GM23338 (cell line): ENCODE measurements at places on chromosomes 5 and 9.

GRCh38 chr9:90018688-90019087, 413.9 kb downstream of the GADD45G start:
- H3K36me3 ChIP-seq: no peaks in the 10 kb centered on the region
- H3K4me1 ChIP-seq: no peaks in the 10 kb centered on the region
- H3K4me3 ChIP-seq: no peak overlapping the region
- no peak overlapping the region for H3K27ac ChIP-seq

DNA sequence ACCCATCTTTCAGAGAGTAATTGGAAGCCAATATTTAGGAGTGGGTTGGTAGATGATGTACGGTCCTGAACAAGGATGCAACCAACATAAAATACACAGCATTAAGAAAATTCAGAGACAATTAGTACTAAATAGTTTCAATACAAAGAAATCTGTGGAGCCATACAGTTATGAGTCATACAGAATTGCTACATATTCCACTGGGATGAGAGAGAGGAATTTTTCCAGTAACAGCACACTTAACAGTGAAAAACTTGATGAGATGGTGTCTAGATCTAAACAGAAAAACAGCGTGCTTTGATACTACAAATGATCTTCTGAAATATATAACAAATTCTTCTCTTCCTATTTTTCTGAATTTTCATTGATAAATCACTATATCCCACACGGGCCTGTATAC, 1999.3 kb upstream of the CDH9 start:
- no peaks in the 10 kb centered on the region; the same call in 1 of the 2 replicates for H3K4me1 ChIP-seq
- no peaks in the 10 kb centered on the region for H3K27me3 ChIP-seq

- H3K27ac ChIP-seq: no peak overlapping the region
- peak overlapping the region; percentile 91 for H3K4me3 ChIP-seq
- DNase-seq: peak; percentile 56
- H3K36me3 ChIP-seq: no peaks in the 10 kb centered on the region
- peaks cover 36% of the 10 kb centered on the region for H3K4me1 ChIP-seq
These were observed 616 bp downstream of the RNF130 start for GRCh38 chr5:180070756-180071530.

GRCh38 chr9:26786564-26786963, 106.0 kb downstream of the CAAP1 start:
- no peak overlapping the region for H3K4me3 ChIP-seq
- H3K36me3 ChIP-seq: no peaks in the 10 kb centered on the region
- peaks cover 10% of the 10 kb centered on the region; the same call in 1 of the 2 replicates for H3K27me3 ChIP-seq
- H3K27ac ChIP-seq: no peak overlapping the region

- peak; percentile 2 for DNase-seq
- H3K27me3 ChIP-seq: no peaks in the 10 kb centered on the region
- peaks cover 18% of the 10 kb centered on the region; the same call in 1 of the 2 replicates for H3K4me1 ChIP-seq
- no peaks in the 10 kb centered on the region for H3K36me3 ChIP-seq
- no peak overlapping the region for H3K27ac ChIP-seq
These were observed 137.4 kb downstream of the PLK2 start for GRCh38 chr5:58322453-58322852.
